ENCODE measurements at places on chromosomes 6 and 20.

DNA sequence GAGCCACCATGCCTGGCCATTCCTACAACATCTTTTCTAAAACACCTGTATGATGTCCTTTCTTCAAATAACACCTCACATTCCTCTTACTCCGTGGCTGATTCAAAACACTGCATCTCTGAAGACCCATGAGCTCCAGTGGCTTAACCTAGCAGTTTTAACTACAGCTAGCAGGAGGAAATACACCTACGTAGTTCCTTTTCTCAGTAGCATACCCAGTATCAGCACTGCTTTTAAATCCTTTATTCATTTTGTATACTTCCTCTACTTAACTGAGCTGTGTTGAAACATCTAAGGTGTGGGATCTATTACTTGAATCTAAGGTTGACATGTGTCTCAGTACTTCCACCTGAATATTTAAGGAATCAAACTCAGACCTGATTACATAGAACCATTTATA lies 113.6 kb upstream of the CCDC28A start:
- no peak for DNase-seq

- no peak for DNase-seq
These were observed 6.5 kb downstream of the RBM38 start for GRCh38 chr20:57397693-57398108.

DNA sequence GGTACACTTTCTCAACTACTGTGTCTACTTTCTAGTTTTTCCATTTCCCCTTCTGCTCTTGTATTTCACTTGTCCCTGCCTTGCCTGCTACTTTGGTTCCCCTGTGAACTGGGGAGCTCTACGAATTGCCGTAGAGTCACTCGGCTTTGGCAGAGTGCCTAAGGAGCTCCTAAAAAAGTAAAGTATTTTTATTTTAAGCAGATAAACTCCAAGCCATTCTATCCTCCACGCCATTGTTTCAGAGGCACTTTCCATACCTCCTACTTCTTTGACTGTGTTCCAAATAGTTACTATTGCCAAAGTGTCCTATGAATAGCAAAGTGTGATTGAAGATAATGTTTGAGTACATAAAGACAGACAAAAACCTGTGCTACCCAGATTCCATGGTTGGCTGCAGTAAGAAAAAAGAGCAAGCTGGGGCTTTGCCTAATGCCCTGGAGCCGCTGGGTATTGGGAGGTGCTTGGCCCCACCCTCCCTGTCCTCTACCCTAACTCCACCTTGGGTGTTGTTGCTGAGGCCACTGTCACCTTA lies 5.1 kb upstream of the MBOAT1 start:
- DNase-seq: no peak

GRCh38 chr6:7033202-7033601 lies 74.6 kb upstream of the RREB1 start:
- DNase-seq: no peak
